ENCODE measurements at places on chromosomes 3 and 15. TPM values are rescaled to one million over a fixed set of nuclear protein-coding genes. Genes with fewer than 3 reads are reported as not detected.

The FLNB gene
- 51.5 TPM for total RNA-seq

The NME9 gene
- total RNA-seq, result not detected

The SPTBN5 gene
- 0.53 TPM for total RNA-seq

The SUSD5 gene
- total RNA-seq, result 4.8 TPM
